Stimulated activated CD4-positive, alpha-beta T cell treated with anti-CD3 and anti-CD28 coated beads, Interleukin-12 subunit alpha, Interleukin-12 subunit beta, amount 100 ng/mL, for 48 hours (primary cell): ENCODE measurements at places on chromosomes 5 and 9.

- no peak for DNase-seq
Measured at GRCh38 chr5:142275496-142275895, 49.3 kb downstream of the SPRY4 start.

- no peak for DNase-seq
Measured at GRCh38 chr5:177327539-177328522, 16.1 kb upstream of the MXD3 start.

DNA sequence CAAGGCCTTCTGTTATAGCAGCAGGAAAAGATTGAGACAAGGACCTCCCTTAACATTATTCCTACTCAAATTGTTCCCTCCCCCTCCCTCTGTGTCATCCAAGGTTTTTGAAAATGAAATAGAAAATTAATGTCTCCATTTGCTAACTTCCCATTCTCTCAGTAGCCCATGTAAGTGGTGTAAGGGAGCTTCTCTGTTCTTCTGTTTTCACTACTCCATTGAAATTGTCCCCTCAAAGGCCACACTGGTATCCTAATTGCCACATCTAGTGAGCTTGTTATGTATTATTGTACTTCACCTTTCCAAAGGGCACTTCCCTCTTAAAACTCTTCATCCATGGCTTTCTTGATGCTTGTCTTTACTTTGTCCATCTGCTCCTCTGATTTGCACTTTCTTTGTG lies 131.2 kb upstream of the PIK3R1 start:
- no peak for DNase-seq

- DNase-seq: no peak
Measured at GRCh38 chr9:35673132-35674024, at the start of gene CA9. Gene CA9, plus strand, starts transcription at chr9:35673928. Its CDS starts 32 bp downstream, at chr9:35673960.

GRCh38 chr5:38695021-38695958 lies 138.8 kb upstream of the LIFR start:
- DNase-seq: no peak

DNA sequence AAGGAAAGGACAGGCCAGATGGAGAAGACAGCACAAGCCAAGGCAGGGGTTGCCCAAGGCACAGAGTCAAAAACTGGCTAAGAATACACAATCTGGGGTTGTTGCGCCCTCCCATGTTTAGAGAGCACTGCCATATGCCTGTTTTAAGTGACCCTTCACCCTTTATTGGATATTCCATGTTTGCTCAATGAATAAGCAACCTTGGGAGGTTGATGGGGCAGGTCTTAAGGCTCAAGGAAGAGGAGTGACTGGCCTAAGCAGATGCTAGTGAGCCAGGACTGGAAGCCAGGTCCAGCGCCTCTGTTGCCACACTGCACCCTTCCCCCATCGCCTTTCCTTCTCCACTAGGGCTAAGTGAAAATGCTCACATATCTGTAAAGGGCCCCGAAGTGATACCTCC lies 6.7 kb downstream of the TXN start:
- DNase-seq: no peak

DNA sequence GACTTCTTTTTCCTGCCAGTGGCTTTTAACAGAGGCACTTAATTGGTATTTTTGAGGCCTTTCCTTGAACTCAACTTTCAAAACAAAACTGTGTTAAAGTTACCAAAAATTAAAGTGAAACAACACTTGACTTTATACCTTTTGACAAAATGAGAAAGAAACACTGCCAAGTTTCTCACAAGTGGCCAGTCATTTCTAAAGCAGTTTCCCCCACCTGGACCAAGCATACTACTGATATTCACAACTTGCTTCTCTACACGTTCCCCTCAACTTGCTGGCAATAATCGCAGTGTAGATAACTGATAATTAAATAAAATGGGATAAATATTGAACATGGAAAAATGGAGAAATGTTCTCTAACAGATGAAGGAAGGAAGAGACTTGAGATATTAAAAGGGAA lies 135.7 kb downstream of the TLR4 start:
- no peak for DNase-seq
